ENCODE measurements at places on chromosomes 6 and 20.

- DNase-seq = no peak
Observed at GRCh38 chr6:37039958-37040357, 34.5 kb downstream of the FGD2 start.

DNA sequence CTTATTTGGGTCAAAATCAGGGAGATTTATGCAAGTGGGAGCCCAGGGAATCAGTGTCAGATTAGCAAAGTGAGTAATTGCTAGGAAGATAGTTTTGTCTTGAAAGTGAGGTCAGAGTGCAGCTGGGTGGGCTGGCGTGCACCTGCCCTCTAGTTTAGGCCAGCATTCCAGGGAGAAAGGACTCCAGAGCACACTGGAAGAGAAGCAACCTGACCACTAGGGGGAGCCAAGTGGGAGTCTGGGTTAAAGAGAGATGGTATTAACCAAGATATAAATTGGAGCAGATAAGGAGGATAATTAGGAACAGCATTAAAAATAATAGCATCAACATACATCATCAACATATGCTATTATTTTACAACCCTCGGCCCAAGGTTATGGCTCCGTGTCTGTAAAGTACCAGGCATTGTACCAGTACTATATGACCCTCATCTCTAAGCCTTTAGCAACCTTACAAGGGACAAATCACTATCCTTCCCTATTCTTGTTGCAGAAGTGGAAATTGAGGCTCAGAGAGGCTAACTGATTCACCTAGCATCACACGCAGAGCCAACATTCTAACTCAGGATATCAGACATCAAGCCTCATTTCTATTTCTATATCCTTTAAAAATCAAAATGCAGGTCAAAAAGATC is 57.8 kb downstream of the SLC2A10 start:
- no peak for DNase-seq

DNA sequence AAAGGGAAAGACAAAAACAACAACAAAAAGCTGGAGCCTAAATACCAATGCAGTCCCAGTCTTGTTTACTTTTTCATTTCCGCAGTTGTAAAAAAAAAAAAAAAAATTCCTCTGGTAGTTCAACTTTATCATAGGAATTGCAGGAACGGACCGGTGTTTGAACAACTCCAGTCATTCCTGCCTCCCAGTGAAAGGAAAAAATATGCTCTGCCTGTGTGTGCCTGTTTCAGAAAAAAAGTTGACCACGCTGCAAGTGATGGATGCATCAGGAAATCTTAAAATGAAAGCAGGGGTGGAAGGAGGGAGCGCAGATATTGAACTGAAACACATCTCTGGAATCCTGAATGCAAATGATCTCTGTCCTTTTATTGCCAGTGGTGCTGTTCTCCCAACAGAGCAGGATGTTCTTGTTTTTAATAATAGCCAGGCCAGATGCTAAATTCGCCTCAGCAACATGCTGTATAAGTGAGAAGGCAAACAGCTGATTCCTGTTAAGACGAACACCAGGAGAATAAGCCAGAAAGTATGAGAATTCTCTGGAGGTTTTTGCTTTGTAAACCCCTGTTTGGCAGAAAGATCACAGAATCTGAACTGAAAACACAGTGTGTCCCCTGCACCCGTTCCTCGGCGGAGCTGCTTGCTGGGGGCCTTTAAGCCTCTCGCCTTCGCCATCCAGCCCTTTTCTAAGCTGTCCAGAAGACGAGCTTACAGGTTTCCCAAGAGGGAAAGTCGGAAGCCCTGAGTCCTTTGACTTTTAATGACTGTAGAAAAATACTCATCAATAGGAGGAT is 178.4 kb upstream of the SUPT3H start:
- no peak for DNase-seq

GRCh38 chr6:4582506-4583417 is 193.4 kb upstream of the CDYL start:
- no peak for DNase-seq

- no peak for DNase-seq
Observed at GRCh38 chr6:121549736-121550135, 114.3 kb downstream of the GJA1 start.

DNA sequence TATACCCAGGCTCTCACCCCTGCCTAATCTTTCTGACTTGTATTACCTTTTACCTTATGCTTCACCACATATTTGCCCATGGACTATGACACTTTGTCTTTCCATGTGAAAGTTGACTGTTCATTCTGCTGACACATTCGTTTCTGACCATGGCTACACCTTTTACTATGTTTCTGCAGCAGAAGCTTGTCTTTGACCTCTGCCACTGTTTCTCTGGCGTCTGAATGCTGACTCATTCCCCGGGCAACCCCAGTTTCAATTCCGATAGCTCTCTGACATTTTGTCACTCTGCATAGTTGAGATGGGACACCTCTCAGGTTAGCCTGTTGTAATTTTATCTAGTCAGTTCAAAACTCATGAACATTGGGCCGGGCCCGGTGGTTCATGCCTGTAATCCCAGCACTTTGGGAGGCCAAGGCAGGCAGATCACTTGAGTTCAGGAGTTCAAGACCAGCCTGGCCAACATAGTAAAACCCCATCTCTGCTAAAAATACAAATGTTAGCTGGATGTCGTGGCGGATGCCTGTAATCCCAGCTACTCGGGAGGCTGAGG is 50.7 kb downstream of the SLC26A8 start:
- DNase-seq = no peak

DNA sequence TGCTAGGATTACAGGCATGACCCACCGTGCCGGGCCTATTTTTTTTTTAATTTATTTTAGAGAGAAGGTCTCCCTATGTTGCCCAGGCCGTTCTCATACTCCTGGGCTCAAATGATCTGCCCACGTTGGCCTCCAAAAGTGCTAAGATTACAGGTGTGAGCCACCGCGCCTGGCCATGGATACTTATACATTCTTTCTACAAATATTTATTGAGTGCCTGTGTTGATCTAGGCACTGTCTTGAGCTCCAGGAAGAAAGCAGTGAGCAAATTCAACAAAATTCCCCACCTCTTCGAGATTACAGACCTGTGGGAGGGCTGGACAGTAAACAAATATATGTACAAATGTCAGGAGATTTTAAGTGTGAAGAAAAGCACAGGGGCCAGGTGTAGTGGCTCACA is 37.9 kb downstream of the MGME1 start:
- no peak for DNase-seq

GRCh38 chr6:151340219-151340978 is 51.0 kb downstream of the ZBTB2 start:
- no peak for DNase-seq

GRCh38 chr6:37779111-37779800 is 40.3 kb upstream of the ZFAND3 start:
- no peak for DNase-seq

DNA sequence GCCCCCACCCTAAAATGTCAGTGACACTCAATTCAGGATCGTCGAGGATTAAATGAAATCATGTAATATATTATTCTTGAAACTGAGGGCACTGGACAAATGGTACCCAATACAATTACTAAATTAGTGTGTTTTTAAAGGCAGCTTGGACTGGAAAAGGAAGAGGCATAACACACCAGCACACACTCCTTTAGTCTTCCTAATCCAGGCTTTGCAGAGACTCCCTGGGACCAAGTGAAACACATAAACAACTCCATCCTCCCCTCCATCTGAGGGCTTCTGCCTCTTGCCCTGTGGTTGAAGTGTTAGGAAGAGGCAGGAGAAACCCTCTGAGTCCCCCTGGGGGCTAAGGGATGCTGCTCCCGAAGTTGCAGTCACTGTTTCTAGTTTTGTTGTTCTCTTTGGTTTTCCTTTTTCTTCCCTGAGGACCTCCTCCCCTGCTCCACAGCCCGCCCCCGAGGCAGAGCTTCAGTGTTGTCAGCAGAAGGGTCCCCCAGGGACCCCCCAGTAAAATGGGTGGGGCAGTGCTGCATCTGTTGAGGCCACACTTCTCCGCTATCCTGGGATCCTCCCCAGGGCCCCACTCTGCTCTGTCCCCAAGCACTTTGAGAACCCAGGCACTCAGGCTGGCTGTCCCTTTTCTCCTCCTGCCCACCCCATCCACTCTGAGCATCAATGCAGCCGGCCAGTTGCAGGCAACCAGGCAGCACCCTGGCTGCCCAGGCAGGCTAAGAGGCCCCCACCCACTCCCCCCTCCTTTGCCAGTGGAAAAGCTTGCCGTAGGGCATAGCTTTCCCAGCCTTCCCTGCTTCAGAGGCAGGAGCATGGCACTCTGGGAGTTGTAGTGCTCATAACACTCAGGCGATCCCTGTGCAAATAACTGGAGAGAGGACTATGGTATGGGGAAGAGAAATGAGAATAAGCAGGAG is 5.9 kb downstream of the TMEM63B start:
- no peak for DNase-seq

GRCh38 chr6:137836788-137837187 is 30.3 kb upstream of the TNFAIP3 start:
- DNase-seq = no peak

- no peak for DNase-seq
Observed at GRCh38 chr6:87791485-87791884, 89.5 kb upstream of the AKIRIN2 start.

GRCh38 chr20:63290677-63291472 is 2.1 kb upstream of the COL20A1 start:
- peak; percentile 73 for DNase-seq

DNA sequence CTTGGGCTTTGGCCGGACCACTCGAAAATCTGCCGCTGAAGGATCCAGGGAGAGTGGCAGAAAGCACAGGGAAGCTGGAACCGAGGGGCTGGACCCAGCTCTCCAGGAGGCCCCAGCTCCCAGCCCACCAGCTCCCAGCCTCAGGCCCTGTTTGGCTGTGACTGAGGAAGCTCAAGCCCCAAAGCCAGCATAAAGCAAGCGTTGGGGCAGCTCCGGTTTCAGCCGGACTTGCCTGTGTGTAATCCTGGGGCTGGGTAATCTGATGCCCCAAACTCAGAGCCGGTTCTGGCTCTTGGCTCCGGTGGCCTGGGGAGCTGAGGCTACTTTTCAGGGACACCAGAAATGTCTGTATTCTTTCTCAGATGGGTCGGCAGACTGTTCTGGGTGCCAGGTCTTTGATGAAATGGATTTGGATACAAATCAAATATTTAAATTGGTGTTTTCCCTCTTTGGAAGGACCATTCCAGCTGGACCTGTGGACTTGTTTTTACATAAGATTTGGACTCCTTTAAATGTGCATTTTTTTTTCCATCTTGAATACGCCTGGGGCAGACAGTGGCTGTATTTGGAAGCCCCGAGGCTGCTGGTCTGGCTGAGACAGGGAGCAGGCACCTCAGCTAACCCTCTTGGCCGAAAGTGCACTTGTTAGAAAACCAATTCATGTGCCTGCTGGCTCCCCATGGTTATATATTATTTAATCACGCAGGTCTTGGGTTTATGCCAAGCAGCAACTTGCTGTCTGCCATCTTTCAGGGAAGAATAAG is 29.7 kb downstream of the RPP40 start:
- no peak for DNase-seq

- DNase-seq = no peak
Observed at GRCh38 chr6:140256248-140256647, 881.8 kb upstream of the CITED2 start.

DNA sequence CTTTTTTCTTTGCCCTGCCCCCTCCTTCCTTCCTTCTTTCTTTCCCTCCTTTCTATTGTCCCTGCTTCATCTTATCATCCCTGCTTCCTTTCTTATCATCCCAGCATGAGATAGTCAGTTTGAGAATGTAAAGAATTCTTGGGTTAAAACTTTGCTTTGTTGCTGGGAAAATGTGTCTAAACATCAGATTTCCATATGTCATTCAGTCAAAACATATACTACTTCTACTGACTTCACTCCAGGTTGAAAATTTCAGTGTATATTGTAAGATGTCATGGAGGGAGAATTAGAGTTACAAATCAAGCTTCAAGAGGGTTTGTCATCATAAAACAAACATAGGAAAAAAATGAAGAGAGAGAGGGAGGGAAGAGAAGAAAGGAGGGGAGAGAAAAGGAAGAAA is 358.4 kb upstream of the SOX4 start:
- DNase-seq = no peak

DNA sequence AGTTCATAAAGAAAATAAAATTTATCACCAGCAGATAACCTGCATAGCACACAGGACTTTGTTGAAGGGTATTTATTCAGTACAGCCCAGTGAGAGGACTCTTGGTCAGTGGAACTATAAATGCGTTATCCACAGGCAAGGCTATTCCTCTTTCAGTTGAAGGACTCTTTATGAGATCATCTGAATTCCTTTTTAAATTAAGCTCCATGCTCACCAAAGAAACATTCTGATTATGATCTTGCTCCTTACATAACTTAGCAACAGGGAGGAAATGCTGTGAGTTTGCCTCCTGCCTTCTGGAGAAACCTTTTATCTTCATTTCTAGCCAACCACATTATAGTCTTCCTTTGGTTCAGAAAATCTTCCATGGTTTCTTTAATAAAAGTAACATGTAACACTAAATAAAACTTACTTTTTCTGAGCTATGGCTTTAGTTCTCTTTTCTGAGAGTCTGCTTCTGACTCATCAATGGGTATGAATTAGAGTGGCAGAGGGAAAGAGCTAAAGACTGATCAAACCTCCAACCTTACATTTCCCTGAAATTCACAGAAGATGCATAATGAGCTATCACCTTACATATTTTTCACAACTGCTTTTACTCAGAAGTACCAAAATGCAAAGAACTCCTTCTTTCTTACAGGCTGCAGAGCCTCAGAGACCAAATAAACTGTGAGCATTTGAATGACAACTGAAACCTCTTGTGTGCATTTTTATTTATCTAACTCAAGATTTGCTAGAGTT is 267.2 kb downstream of the ADGRG6 start:
- no peak for DNase-seq

- no peak for DNase-seq
Observed at GRCh38 chr6:8079126-8079525, 14.9 kb upstream of the BLOC1S5 start.

- DNase-seq = no peak
Observed at GRCh38 chr6:167232356-167232755, 58.8 kb upstream of the UNC93A start.

GRCh38 chr20:52975029-52975732 is 3.0 kb downstream of the TSHZ2 start:
- DNase-seq = no peak

DNA sequence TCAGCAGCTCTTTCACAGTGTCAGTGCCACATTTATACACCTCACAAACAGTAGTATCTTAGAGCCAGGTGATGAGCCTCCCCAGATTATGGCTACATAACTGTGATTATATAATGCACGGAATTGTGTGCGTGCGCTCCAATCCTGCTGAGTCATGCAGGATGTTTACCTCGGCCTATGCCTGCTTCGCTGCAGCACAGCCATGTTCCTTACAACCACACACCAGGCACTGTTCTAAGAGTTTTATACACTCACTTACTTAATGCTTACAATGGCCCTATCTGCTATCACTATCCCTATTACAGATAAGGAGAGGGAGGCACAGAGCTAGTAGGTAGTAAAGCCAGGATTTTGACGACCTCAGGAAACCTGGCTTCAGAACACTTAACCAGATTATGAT is 7.3 kb downstream of the ZKSCAN3 start:
- DNase-seq = no peak

- no peak for DNase-seq
Observed at GRCh38 chr20:23047001-23047737, 2.3 kb downstream of the THBD start.

Data from T-helper 17 cell (primary cell).